ENCODE measurements at places on chromosomes 12 and 14.

DNA sequence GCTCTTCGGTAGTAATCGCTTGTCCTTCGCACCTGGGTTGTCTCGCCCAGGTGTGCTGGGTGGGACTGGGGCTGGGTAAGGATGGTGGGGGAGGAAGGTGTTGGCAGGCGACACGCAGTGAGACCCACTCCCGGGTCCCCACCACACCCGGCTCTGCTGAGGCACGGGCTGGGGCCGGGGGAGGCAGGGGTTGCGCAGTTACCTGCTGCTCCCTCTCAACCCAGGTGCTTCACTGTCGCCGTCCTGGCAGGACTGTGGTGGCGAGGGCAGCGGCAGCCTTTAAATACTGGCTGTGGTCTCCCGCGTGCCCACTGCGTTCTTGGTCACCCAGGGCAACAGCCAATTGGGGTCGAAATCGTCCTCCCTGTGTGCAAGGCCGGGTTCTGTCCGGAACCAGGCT, at the start of gene CCER1:
Gene CCER1 (minus strand): TSS at position 256 of the 400 bp plus-strand sequence. CDS start 434 bp downstream, outside the sequence.
- no peak for DNase-seq

DNA sequence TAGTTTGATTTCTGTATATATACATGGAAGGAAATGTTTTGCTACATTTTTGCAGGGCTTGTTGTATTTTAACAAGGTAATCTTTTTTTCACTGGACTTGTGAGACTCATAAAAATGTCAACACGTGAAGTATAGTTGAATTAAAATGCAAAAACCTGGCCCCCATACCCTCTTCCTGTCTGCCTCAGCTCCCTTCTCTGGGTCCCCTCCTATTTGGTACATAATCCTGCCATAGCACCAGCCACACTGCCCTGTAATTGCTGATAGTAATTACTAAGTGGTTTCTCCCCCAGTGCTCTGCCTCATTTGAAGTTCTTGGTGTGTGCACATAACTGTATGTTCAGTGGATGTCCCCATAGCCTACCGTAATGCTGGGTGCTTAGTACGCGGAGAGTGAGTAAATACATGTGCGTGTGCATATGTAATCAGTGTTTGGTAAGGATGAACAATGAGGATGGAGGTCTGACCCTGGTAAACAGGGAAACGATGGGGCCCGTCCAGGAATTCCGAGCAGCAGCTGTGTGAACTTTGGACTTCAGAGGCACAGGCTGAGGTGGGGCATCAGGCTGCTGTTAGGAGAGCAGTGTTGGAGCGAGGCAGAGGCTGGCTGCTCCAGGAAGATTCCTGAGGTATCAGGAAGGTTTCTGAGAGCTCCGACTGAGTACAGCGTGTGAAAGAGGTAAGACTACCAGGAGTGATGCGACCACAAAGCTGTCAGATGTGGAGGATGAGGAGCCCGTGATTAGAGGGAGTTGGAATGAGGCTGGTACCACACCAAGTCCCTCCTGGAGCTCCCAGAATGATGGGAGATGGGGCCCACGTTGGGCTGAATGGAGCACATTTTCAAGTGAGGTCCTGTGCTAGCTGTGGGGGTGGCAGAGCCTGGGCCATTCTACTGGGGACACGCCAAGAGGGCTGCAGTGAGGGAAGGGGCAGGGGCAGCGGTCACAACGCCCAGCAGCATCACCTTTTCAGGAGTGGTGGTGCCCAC, 106.8 kb downstream of the PELI2 start:
- DNase-seq = no peak

DNA sequence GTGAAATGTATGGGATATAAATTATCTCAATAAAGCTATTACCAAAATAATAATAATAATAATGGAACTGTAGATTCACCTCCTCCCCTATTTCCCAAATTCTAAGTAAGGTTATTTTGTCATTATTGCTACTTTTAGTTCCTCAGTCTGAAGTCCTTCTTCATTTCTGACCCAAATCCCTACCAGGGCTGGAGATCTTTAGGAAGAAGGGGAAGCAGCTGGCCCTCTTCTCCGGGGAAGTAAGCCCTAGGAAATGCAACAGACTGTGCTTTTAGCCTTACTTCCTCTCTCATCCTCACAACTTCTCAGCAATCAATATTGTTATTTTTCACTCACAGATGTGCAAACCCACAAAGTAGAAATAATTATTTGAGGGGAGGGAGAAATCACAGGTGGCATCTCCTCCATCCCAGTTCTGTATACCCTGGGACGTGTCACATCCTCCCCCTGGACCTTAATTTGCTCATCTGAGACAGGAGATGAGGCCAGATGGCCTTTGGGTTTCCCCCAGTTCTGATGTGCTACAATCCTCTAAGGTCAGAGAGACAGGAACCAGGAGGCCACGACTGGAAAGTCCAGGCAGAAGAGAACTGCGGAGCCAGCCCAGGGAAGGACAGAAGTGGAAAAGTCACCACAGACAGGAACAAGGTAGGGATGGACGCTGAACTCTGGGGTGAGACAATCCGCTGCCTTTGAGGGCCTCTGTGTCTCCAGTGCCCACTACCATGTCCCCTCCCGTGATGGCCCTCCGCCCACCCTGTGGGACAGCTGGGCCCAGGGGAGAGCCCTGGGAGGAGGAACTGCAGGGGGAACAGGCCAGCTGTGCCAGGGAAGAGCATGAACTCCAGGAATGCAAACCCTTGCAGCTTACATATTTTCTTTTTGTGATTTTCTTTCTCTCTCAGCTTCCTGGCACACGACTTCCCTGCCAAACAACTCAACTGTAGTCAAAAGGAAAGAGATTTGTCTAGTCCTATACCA, 10.6 kb upstream of the TNFRSF1A start:
- no peak for DNase-seq

- DNase-seq = no peak
Observed at GRCh38 chr12:30902596-30902995, 24.0 kb upstream of the TSPAN11 start.

DNA sequence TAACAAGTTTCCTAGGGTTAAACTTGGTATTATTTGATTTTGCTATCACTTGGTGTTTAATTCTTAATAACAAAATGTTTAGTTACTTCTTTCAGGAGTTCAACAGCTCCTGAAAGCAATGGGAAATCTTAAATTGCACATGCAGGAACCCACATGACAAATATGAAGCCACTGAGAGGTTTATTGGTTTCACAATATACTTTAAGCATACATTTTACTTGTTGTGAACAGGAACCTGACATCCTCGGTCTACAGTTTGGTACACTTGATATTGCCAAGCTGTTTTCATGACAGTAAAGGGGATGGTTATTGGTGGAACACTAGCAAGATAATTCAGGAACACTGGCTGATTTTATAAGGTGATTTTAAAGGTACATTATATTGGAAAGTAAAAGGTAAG, 46.2 kb downstream of the SLC38A1 start:
- no peak for DNase-seq

DNA sequence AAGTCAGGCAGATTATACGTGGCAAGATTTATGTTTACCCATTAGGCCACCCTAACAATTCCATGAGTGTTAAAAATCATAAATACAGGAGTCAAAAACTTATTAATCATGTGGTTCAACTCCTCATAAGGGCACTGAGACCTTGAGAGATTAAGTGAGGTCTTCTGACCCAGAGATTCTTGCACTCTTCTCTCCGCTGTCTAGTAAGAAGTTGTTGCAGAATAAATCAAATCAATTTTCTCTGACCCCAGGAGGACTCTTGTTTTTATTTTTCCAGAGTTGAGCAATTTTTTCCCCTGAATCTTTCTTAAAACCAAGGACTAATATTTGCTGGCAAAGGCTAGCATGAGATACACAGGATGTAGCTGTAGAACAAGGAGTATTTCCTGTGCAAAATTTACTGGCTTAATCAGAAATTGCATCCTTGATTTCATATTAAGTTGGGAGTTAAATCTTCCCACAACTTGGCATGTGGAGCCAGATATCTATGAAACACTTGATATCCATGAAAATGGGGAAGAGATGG, 90.9 kb upstream of the PTHLH start:
- DNase-seq = no peak

- no peak for DNase-seq
Observed at GRCh38 chr14:93246534-93246933, 39.5 kb downstream of the UBR7 start.

GRCh38 chr12:83573671-83574070, 887.0 kb downstream of the TMTC2 start:
- DNase-seq = no peak

GRCh38 chr12:68425998-68426397, 93.8 kb upstream of the MDM1 start:
- DNase-seq = no peak

- DNase-seq = no peak
Observed at GRCh38 chr12:63301311-63301710, 150.3 kb upstream of the AVPR1A start.

DNA sequence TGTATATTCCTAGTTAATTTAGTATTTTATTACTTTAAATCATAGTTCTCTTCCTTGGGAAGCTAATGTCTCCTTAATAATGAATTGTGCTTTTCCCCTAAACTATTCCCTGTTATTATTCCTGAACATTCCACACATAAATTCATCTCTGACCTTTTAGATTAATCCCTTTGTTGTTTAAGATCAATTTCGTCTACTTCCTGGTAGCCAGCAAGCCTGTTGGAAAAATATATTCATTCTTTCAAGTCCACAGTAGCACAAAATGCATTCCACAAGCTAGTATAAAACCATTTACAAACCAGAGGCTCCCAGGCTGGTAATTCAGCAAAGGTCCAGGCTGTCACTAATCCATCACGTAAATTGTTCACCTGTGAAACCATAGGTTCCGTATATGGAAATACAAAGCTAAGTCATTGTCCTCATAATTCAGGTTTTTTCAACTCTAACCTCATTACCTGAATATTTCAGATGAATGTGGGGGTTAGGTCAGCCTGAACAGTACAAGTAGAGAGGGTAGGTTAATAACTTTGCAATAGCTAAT, 232.7 kb downstream of the SEC23A start:
- no peak for DNase-seq

DNA sequence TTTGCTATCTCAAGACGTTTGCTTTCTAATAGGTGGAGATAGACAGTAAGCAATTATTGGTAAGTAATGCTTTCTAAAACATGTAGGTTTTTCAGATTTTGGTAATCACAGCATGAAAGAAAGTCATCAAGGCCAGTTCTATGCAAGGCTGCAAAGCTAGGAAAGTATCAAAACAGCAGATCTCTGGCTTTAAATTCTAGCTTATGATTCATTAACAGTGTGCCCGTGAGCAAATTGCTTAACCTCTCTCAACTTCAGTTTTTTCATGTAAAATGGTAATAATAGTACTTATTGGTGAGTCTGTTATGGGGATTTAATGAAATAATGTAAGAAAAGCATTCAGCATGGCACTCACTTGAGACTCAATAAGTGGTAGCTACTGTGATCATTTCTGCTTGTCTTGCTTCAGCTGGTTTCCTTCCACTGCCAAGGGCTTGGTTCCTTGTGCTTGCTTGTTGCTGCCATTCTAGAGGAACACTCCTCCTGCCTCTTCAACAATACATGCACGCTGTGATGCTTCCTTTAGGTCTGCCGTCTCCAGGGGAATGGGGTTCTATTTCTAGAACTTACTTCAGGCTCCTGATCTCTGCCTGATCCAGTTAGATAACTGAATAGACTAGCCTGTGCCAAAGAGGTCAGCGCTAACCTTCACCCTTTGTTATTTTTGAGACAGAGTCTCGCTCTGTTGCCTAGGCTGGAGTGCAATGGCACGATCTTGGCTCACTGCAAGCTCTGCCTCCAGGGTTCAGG, 88.4 kb downstream of the CAND1 start:
- DNase-seq = no peak

DNA sequence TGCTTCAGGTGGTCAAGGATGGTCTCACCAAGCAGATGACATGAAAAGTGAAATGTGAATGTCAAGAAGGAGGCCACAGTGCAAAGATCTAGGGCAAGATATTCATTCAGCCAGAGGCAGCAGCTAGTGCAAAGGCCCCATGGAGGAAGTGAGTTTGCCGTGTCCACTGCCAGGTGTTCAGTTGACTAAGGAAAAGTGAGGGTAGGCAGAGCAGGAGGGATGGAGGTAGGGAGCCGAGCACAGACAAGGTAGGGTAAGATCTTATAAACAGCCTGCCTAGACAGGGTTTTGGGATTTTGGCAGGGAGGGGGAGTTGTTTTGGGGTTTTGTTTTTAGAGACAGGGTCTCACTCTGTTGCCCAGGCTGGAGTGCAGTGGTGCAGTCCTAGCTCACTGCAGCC, 11.9 kb downstream of the PPP2R5C start:
- no peak for DNase-seq

GRCh38 chr12:68334132-68334531, 2.0 kb upstream of the MDM1 start:
- peak; percentile 6 for DNase-seq

DNA sequence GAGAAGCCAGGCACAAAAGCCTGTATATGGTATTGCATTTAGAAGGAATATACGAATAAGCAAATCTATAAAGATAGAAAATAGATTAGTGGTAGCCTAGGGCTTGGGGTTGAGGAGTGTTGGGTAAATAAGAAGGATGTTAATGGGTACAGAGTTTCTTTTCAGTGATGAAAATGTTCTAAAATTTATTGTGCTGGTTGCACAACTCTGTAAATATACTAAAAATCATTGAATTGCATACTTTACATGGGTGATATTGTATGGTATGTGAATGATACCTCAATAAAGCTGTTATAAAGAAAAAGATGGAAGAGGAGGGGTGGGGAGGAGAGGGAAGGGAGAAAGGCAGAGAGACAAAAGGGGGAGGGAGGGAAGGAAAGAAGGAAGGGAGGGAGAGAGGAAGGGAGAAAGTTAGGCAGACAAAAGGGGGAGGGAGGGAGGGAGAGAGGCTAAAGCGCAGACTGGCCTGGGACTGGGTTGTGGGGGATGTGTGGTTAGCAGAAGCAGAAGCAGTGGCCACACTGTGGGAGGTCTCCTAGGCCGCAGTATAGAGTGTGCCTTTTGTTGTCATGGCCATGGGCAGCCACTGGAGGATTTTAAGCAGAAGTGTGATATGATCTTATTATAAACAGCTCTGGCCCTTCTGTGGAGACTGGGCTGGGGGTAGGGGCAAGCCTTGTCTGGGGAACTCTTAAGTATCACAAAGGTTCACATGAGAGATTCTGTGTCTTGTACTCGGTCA, 73.6 kb upstream of the ELK3 start:
- no peak for DNase-seq

All from stimulated activated CD8-positive, alpha-beta memory T cell treated with anti-CD3 and anti-CD28 coated beads, Interleukin-2, amount 100 ng/mL, for 48 hours (primary cell).